ENCODE measurements at places on chromosomes 3 and 15. TPM values are rescaled to one million over a fixed set of nuclear protein-coding genes. Genes with fewer than 3 reads are reported as not detected.

HTR3E gene
- total RNA-seq, result not detected

- peak; percentile 87 for DNase-seq
Measured at GRCh38 chr15:84734794-84735479, 13.5 kb upstream of the ZNF592 start.

DNA sequence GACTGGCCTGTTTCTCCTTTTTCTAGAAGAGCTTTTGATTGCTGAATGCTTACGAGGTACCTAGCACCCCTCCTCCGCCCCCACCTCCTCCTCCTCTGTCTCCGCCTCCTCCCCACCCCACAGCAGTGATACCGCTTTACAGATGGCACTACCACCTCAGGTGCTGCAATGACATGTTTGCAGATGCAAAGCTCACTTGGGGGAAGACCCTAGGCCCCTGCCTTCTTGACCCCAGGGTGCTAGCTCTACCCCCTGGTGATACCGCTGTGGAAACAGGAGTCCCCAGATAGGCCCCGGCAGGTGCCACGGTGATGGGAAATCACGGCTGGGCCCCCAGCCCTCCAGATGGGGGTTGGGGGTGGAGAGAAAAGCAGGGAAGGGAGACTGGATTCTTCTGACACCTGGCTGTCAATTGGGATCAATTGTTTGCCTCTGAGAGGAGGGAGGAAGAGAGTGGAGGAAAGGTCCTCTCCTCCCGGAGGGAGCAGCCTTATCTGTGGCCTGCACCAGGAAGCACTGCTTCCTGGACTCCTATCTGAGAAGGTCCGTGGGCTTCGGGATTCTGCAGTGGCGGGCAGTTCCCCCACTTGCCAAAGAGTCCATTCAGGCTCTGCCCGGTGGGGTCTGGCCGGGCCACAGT, 37.6 kb downstream of the DNASE1L3 start:
- DNase-seq, result no peak

GRCh38 chr3:73148682-73149081, 87.2 kb downstream of the EBLN2 start:
- no peak for DNase-seq

- no peak for DNase-seq
Measured at GRCh38 chr3:134543113-134543512, 57.3 kb downstream of the CEP63 start.

- no peak for DNase-seq
Measured at GRCh38 chr3:11661052-11661656, 17.4 kb upstream of the VGLL4 start.

Measured in activated CD4-positive, alpha-beta T cell treated with anti-CD3 and anti-CD28 coated beads for 36 hours (primary cell).